ENCODE measurements at places on chromosomes 6 and 20.

- DNase-seq = peak; percentile 51
These were observed 41.4 kb downstream of the DTNBP1 start for GRCh38 chr6:15621203-15622044.

DNA sequence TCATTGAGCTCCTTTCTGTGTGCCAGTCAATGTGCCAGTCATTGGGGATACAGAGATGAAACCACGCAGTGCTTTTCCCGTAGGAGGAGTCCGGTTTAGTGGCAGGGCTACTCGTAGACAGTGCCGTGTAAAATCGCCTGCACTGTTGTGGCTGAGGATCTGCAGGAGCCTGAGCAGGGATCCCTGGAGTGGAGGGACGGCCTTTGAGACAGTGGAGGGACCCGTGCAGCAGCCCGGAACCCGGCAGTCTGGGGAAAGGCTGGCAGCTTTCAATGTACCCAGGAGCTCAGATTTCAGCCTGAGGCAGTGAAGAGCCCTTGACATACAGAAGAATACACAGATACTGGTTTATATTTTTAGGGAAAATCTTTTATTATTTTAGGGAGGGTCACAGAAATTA lies 203.3 kb downstream of the ARID1B start:
- no peak for DNase-seq

DNA sequence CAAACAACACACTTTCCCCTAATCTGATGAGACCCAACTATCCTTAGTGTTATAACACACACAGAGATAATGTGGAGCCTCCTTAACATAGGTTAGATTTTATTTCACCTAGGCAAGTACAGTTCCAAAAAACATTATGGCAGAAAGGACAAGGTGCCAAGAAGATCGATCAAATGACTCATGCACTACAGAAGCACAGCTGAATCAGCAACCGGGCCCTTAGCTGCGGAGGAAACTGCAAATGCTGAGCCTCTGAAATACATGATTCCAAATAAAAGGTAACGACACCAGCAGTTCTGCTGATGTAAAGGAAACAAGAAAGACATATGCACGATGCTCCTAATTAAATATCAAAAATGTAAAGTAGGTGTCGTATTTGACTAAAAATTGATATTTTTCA lies 19.9 kb upstream of the MUC21 start:
- peak; percentile 38 for DNase-seq

- no peak for DNase-seq
These were observed 68.7 kb downstream of the TXNDC5 start for GRCh38 chr6:7841781-7842468.

DNA sequence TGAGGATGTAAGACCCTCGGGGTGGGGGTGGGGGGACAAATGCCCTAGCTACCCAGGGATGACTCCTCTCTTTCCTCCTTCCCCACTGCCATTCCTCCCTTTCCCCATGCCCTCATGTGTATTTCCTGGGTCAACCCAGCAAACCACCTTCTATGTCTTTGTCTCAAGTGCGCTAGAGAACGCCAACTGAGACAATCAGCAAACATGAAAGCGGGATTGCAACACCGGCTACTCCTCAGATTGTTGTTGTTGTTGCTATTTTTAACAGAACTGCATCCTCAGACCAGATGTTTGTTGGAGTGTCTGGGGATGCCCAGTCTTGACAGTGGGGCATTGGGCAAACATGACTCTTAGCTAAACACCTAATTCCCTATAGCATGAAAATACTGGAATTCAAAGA lies 39.3 kb upstream of the HIVEP1 start:
- peak; percentile 16 for DNase-seq

DNA sequence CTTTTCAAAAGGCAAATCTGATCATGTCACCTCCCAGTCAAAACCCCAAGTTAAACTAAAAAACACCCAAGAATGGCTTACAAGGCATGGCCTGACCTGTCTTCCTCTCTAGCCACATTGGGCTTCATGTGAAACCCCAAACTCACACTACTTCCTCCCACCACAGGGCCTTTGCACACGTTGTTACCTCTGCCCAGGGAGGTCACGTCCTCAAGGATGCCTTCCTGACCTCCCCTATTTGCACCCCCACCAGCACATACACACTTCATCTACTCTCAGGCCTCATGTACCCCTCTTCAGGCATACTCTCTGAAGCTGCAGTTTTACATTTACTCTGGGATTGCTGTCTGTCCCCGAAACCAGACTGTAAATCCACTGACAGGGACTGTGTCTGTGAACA lies 6.1 kb downstream of the EZR start:
- DNase-seq = no peak

- DNase-seq = no peak
These were observed 30.2 kb upstream of the GGTLC1 start for GRCh38 chr20:24018796-24019195.

DNA sequence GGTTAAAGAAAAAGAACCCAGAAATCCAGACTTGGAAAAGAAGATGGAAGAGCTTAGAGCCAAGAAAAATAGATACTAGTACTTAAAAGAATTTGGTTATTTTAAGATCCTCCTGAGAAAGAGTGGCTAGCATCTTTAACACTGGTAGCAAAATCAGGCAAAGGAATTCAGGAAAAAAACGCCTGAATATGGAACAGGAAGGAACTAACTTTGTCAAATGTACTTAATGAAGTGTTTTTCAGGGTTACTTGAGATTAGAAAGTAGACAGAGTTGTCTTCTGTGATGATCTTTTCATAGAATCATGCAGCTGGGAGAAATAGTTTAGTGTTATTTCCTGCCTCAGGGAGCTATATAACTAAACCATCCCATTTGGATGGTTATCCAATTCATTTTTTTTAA lies 50.8 kb upstream of the SASH1 start:
- DNase-seq = no peak

DNA sequence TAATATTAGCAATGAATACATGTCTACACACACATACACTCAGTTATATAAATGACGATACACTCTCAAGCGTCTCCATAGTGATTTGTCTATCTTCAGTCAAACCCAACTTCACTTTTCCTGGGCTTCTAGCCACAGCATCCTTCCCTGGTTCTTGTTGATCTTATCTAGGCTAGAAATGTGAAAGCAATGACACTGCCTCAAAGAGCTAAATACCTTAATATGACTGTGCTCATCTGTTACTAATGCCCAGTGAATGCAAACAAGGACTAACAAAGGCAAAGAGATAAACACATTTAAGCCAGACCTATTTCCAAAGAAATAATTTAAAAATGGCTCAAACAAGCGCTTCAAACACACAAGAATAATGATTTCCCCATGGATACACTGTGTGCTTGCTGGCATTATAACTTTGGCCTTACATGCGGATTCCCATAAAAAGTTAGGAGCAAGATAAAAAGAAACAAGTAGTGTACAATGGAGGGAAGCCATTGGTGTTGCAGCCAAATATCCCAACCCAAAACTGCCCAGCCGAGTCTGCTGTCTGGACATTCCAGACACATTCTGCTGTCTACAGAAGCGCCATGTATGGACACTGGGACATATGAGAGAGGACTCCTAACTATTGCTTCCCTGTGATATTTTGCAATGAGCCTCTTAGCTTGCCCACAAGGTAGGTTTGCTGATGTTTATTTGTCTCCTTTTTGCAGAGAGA lies 19.5 kb upstream of the DAAM2 start:
- peak; percentile 6 for DNase-seq

DNA sequence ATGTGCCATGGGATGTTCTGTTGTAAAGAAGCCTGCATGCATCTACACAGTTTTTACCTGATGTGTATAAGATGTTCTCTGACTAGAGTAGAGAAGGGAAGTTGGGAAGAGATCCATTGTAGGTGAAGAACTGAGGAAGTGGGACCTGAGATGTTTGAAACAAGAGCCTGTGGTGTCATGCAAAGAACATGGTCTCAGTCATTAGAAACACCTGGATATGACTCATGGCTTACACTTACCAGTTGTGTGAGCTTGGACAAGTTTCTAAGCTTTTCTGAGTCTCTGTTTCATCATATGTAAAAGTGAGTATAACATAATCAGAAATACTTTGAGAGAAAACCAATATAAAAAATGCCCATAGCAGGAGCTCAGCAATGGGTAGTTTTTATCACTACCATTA lies 51.9 kb upstream of the SEC63 start:
- DNase-seq = no peak

DNA sequence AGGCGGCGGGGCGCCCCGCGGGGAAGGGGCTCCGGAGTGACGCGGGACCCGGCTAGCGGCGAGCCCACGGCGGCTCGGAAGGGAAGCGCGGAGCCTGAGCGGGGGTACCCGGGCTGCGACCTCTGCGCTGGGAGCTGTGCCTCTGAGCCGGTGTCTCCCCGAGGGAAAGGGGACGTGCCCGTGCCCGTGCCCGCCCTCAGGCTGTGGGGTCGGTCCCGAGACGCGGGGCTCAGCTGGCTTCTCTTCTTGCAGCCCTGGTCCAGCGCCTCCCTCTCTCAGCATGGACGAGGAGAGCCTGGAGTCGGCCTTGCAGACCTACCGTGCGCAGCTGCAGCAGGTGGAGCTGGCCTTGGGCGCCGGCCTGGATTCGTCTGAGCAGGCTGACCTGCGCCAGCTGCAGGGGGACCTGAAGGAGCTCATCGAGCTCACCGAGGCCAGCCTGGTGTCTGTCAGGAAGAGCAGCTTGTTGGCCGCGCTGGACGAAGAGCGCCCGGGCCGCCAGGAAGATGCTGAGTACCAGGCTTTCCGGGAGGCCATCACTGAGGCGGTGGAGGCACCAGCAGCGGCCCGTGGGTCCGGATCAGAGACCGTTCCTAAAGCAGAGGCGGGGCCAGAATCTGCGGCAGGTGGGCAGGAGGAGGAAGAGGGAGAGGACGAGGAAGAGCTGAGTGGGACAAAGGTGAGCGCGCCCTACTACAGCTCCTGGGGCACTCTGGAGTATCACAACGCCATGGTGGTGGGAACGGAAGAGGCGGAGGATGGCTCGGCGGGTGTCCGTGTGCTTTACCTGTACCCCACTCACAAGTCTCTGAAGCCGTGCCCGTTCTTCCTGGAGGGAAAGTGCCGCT lies 686 bp downstream of the ZGPAT start:
- peak; percentile 32 for DNase-seq

DNA sequence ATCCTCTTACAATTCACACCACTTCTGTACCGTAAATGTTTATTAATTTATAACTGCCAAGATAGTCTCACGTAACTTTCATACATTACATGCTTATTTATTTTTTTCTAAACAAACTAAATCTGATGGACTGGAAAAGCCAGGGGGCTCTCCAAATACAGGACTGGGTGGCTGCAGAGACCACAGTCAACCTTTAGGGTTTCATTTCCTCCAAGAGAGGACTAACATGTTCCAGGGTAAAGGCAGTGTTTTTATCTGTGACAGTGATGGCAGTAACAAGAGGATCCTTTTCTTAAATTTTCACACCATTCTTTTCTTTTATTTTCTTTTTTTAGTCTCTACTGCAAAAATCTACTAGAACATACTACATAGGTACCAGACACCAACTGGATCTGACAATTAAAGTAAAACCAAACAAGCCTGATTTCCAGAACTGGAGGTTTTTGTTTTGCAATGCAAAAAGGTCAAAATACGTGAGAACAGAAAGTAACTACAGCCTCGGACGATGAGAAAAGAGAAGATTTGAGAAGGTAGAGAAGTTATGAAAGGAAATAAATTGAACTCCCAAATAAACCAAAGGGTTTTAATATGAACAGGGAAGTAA lies 1.2 kb downstream of the LMBRD1 start:
- peak; percentile 6 for DNase-seq

- DNase-seq = no peak
These were observed 44.3 kb upstream of the SLC4A11 start for GRCh38 chr20:3283222-3283820.

- peak; percentile 33 for DNase-seq
These were observed 32.7 kb downstream of the CHMP4B start for GRCh38 chr20:33843854-33844253.

DNA sequence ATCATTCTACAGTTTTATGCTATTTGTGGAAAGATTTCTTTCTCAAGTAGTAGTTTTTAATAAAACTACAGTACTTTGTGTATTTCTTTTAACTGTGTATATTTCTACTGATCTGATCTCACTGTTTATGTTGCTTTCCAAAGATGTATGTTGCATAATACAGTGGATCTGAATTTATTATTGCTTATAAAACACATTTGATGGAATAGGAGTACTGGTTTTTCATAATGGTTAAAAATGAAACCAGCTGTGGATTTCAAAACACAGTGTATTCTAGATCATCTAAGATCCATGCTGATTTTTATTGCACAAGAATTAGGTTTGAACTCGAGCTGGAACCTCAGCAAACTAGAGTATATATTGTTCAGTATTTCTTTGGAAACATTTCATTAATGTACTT lies 8.0 kb downstream of the NKX2-4 start:
- no peak for DNase-seq

- DNase-seq = no peak
These were observed 55.8 kb downstream of the CDH22 start for GRCh38 chr20:46252352-46253091.

DNA sequence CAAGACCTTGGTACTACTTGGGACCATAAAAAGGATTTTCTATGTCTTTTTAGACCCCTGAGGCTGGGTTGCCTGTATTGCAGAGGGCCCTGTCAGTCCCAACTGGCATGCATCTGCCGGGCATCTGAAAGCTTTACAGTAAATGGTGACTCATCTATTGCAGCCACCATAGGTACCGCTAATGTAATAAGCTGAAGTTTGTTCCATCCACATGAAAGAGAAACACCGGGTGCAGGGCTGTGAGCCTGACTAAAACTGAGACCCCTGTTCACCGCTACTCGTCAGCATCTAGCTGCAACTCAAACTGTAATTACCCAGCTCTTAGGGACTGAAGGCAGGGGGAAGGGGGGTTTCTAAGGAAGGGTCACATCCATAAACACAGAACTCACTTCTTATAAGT lies 49.5 kb downstream of the TRERF1 start:
- DNase-seq = peak; percentile 47

- no peak for DNase-seq
These were observed 23.4 kb upstream of the SLCO4A1 start for GRCh38 chr20:62618611-62619529.

DNA sequence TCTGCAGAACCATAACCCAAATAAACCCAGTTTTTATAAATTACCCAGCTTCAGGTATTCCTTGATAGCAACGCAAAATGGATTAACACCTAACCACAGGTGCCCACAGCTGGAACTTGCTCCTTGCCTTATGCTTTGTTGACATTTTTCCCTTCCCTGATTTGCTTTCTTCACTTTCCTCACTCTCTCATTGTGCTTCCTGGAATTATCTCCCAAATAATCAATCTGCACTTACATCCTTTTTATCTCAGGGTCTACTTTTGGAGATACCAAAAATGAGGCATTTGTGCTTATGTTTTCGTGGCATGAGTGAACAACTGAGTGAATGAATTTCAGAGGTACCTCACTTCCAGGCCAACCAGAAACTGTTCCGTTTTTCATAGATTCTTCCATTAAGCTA lies 374.3 kb downstream of the DOK5 start:
- no peak for DNase-seq

DNA sequence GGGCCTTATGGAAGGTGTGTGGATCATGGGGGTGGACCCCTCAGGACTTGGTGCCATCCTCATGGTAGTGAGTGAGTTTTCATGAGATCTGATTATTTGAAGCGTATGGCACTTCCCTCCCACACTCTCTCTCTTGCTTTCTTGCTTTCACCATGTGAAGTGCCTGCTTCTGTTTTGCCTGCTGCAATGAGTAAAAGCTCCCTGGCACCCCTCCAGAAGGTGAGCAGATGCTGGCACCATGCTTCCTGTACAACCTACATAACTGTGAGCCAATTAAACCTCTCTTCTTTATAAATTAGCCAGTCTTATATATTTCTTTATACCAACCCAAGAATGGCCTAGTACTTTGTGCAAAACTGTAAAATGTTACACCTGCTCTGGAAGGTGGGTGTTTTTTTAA lies 396.8 kb upstream of the HS3ST5 start:
- DNase-seq = no peak

Measured in iris pigment epithelial cell (primary cell).